ENCODE measurements at places on chromosomes 12 and 14.

- DNase-seq = no peak
Measured at GRCh38 chr12:84605983-84606382, 306.6 kb downstream of the SLC6A15 start.

- no peak for DNase-seq
Measured at GRCh38 chr14:84929086-84929485, 600.9 kb upstream of the FLRT2 start.

- no peak for DNase-seq
Measured at GRCh38 chr14:57209561-57209960, 59.1 kb downstream of the EXOC5 start.

- no peak for DNase-seq
Measured at GRCh38 chr12:91951571-91951970, 194.1 kb downstream of the BTG1 start.

GRCh38 chr14:76769636-76770292 is 8.5 kb downstream of the VASH1 start:
- DNase-seq = no peak

DNA sequence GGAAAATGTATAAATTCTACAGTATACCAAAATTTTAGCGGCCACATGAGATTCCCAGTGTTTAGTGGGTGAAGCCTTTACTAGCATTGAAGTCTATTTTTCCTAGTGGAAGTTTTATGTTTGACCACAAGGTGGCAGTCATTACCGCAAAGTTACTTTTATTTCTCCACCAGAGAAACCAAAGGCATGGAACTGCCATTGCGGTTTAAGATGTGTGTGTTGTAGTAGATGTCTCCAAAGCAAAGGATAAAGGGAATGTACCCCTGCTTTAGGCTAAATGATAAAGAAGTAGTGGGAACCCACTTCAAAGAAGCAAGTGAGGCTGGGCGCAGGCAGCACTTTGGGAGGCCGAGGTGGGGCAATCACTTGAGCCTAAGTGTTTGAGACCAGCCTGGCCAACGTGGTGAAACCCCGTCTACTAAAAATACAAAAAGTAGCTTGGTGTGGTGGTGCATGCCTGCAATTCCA is 140.5 kb downstream of the PRKCH start:
- peak; percentile 72 for DNase-seq

- no peak for DNase-seq
Measured at GRCh38 chr14:103597623-103598377, 31.2 kb upstream of the KLC1 start.

DNA sequence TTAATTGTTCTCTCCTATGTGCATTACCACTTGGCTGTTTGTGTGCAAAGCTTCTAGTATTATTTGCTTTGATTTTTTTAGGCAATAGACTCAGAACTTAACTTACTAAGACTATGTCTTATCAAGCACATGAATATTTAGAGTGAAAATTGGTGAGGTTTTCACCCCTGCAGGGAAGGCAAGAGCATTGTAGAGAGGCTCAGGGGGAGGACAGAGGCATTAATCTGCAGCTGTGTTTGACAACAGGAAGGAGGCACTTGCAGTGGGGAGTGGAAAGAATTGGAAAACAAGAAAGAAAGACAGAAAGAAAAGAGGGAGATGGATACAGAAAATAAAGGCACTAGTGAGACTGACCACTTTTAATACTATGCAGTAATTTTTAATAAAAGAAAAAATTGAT is 431.6 kb downstream of the PDZRN4 start:
- no peak for DNase-seq

DNA sequence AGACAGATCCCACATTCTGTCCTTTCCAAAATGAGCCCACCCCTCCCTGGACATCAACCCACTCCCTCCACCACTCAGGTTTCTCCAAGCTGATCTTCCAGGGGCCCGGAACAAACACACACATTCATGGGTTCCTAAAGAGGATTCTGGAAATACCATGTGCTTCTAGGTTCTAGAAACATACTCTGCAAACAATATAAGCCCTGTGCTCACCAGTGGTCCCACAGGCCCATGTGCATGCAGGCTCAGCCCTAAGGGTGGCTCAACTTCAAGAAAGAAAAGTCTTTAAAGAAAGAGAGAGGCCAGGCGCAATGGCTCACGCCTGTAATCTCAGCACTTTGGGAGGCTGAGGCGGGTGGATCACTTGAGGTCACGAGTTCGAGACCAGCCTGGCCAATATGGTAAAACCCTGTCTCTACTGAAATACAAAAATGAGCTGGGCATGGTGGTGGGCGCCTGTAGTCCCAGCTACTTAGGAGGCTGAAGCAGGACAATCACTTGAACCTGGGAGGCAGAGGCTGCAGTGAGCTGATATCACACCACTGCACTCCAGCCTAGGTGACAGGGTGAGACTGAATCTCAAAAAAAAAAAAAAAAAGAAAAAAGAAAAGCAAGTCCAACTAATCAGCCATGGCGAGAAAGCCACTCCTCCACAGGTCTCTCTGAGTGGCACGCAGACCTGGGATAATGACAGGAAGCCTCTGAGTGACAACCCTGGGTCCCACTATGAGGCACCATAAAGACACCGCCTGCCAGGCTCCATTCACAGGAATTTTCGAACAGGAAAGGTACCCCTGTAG is 59.5 kb upstream of the PNMA1 start:
- no peak for DNase-seq

- no peak for DNase-seq
Measured at GRCh38 chr14:69068744-69069421, 84.0 kb downstream of the DCAF5 start.

DNA sequence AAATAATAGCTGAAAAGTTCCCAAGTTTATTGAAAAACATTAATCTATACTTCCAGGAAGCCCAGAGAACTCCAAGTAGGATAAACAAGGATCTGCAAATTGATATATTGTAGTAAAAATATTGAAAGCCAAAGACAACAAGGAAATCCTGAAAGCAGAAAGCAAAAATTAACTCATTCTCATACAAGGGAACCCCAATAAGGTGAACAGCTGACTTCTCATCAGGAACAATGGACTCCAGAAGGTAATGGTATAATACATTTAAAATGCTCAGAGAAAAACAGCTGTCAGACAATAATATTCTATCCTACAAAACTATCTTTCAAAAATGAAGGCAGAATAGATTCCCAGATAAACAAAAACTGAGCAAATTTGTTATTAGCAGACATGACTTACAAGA is 138.1 kb upstream of the BMP4 start:
- DNase-seq = no peak

- DNase-seq = peak; percentile 16
Measured at GRCh38 chr12:62898526-62898925, 36.4 kb downstream of the PPM1H start.

DNA sequence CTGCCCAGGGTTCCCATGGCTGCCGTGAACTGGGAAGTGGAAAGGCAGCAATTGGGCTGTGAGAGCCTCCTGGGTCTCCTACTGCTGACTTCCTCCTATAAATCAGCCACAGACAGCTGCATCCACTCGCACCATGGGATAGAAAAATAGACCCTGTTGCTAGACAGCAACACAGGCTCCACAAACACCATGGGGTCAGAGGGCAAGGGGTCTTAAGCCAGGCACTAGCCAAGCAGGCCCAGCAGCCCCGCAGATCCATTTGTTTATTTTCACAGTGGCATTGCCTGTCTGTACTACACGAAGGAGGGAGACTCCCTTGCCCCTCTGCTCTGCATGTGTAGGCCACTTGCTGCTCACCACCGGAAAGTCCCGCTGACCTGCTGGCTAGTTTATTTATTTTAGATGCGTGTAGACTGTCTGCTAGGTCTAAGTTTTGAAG is 139.8 kb downstream of the DACT1 start:
- DNase-seq = no peak

GRCh38 chr12:121038861-121039668 is at the start of gene OASL:
OASL (minus strand) TSS chr12:121039246; CDS start chr12:121038971, 275 bp downstream.
- peak; percentile 74 for DNase-seq

- DNase-seq = no peak
Measured at GRCh38 chr12:93425736-93426411, 15.9 kb downstream of the UBE2N start.

GRCh38 chr12:131830335-131830913 is 2.2 kb downstream of the MMP17 start:
- DNase-seq = peak; percentile 36

GRCh38 chr14:50417853-50418252 is 21.2 kb upstream of the CDKL1 start:
- no peak for DNase-seq

DNA sequence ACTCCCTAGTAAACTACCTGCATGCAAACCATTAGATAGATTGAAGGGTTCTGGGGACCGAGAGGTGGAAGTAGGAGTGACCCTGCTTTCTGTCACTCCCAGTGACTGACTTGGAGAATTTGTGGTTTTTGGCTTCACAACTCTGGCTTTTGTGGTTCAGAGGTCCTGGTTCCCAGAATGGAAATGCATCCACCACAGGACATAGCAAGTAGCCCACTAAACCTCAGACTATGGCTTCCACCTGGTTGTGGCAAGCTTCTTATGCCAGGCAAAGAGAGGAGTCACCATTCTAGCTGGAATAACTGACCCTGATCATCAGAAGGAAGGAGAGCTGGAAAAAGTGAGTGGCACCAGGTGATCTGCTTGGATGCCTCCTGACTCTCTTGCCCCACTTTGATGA is 162.4 kb upstream of the TMEM260 start:
- peak; percentile 1 for DNase-seq

DNA sequence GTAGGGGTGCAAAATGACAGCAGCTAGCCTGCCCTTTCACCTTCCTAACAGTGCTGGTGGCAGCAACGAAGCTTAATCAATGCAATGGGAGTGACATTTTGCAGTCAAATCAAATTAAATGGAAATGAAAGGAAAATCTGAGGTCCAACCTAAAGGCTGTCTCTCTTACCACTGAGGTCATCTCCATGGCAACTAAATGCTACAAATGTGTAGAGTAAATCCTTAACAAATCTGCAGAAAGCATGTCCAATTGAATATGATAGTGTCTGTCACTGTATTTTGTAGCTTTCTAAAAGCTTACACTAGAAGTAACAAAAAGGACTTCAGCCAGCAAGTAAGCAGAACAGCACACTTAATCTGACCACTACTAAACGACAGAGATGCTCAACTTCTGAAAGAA is 488.8 kb downstream of the BCAT1 start:
- DNase-seq = no peak

DNA sequence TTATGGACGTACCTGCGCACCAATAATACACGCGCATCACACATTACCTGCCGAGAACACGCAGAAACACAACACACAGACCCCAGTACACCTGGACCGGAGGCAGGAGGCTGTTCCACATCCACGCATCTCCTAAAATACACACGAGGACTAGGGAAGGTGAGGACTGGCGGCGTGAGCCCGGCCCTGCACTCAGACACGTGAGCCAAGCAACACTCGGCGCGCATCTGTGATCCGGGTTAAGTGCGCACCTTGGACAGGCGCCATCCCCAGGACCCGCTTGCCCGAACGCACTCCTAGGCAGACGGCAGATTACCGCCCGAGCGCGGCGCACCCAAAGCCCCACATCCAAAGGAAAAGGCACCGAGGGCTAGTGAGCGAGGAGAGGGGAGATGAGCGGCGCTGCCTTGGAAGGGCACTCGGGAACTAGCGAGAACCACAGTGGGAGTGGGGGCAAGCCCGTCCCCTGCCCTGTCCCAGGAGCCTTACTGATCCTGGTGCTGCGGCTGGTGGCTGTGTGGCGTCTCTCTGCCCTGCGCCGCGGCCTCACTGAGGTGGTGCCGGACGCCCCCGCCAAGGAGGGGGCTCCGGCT is 417 bp downstream of the GLS2 start:
- DNase-seq = no peak

GRCh38 chr12:45547822-45548221 is 181.7 kb upstream of the ARID2 start:
- DNase-seq = no peak

- DNase-seq = no peak
Measured at GRCh38 chr14:72617391-72618031, 276.4 kb downstream of the DPF3 start.

DNA sequence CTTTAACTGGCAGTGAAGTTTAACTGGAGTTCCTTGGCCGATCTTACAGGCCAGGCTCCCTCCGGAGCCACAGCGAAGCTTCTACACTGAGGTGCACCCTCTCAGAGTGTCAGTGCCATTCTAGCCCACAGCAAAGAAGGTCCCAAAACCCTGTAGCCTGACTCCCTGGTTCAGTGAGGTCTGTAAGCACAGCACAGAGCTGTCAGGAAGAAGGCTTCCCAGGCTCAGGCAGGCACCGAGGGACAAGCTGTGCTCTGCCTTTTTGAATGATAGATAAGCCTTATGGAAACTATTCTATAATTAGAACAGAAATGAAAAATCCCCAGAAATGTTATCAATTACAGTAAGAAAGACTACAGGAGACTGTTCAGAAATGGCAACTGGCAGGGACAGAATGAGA is 40.2 kb downstream of the MOK start:
- peak; percentile 12 for DNase-seq

- peak; percentile 58 for DNase-seq
Measured at GRCh38 chr14:69708586-69709560, 58.1 kb upstream of the SRSF5 start.

GRCh38 chr14:98959958-98960616 is 311.9 kb downstream of the BCL11B start:
- DNase-seq = no peak

GRCh38 chr14:26887847-26888246 is 290.0 kb upstream of the NOVA1 start:
- DNase-seq = no peak

DNA sequence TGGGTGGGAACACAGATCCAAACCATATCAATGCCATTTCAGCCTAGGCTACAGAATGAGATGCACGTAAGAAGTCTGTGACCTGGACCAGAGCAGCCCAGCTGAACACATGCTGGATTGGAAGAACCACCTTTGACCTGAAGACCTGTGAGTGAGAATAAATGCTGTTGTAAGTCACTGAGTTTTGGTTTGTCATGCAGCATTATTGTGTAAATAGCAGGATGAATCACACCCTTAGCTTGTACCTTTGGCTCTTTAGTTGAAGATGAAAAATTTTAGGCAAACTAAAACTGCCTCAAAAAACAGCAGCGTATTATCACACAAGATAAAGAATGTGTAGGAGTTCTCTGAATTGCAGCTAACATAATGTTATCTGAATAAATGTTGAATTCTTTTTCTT is 199.4 kb upstream of the LRIG3 start:
- no peak for DNase-seq

- no peak for DNase-seq
Measured at GRCh38 chr12:108302016-108302402, 37.1 kb downstream of the CMKLR1 start.
